ENCODE measurements at places on chromosomes 2 and 18.
A peak's percentile ranks its signal among the peaks of the same experiment; 100 is the strongest.

DNA sequence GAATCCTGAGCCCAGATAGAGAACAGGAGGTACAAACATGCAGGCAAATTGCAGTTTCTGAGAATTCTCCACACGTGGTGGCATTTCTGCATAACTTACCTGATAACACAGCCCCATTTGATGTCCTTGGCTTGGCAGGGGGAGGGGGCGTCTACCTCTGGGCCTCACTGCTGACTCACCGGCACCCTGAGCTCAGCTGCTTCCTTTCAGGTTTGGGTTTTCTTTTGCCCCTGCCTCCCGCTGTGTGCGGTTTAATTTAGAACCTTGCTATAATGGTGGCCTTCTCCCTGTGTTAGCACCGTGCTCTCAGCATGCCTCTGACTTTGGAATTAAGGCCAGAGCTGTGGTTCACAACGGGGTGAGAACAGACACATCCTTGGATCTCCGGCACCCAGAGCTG lies 4.4 kb downstream of the CTIF start:
- DNase-seq = no peak

DNA sequence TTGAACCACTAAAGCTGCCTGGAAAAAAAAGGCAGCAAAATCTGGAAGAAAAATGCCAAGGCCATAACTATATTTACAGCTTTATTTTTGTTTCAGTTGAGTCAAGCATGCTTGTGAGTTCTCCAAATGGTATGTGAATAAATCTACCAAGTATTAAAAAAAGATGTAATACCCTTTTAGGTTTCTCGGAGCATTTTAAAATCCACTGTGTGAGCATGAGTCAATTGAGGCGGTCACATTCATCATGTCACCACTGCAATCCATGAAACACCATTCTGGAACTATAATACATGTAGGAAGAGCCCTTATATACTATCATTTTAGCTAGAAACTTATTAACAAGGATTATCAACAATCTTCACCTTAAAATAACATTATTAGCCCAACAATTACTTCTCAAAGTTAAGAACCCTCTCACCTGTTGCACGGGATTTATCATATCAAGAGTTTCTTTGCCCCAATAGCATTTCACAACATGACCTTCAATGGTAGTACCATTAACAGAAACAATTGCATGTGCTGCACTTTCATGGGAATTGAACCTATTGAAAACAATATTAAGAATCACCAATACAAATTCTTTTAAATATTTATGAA lies 24.2 kb upstream of the C2orf42 start:
- peak; percentile 61 for DNase-seq

GRCh38 chr2:240269380-240269779 lies 128.9 kb upstream of the OTOS start:
- DNase-seq = no peak

GRCh38 chr2:232872826-232873225 lies 2.8 kb downstream of the SNORC start:
- DNase-seq = no peak

GRCh38 chr2:9077691-9078090 lies 74.2 kb upstream of the MBOAT2 start:
- DNase-seq = no peak

GRCh38 chr18:2146754-2147153 lies 424.6 kb downstream of the METTL4 start:
- DNase-seq = no peak

DNA sequence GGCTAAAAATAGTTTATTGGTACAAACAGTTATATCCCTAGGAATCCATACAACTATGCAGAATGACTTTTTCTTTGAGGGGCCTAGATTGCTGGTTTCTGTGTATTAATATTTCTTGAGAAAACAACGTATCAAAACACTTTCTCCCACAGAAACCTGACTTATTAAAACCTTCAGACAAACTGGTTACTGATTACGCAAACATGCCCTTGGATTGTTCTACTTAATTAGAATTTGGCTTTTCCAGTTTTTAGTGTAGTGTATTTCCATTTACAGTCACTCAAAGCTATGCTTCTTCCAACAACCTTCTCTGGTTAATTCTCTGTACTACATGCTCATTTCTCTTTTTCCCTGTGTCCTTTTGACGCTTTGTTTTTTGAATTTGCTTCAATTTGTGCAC lies 20.0 kb downstream of the VAPA start:
- DNase-seq = no peak

DNA sequence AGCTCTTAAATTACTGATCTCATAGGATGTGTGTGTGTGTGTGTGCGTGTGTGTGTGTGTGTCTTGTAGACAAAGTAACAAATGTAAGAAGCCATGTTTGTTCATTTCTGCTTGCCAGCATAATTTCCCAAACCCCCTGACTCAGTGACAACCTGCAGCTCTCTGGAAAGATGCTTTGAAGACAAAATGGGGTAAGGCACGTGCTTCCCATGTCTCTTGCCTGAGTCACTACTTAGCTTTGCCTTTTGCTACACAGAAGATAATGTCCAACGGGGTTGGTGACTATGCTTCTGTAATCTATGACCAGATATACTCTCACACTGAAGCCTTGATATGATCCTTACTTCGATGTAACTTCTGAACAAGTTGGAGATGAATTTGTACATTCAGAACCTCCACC lies 332.0 kb downstream of the SLC4A3 start:
- no peak for DNase-seq

GRCh38 chr2:48207201-48207641 lies 300.9 kb upstream of the FBXO11 start:
- no peak for DNase-seq

DNA sequence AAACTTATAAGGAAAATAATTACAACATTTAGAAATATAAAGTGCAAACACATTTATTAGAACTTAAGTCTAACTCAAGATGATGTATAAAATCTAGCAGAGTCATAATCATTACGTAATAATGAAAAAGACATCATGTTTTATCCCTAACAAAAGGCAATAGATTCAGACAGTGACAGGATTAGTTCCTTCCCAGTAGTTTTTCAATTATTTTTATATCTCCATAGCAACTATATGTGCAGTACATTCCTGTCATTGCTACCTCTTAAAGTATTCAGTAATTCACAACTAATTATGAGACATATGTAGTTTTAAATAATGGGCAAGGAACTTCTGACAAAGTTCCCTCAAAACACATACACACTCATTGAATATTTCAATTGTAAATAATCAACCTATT lies 687.9 kb downstream of the CCDC85A start:
- no peak for DNase-seq

DNA sequence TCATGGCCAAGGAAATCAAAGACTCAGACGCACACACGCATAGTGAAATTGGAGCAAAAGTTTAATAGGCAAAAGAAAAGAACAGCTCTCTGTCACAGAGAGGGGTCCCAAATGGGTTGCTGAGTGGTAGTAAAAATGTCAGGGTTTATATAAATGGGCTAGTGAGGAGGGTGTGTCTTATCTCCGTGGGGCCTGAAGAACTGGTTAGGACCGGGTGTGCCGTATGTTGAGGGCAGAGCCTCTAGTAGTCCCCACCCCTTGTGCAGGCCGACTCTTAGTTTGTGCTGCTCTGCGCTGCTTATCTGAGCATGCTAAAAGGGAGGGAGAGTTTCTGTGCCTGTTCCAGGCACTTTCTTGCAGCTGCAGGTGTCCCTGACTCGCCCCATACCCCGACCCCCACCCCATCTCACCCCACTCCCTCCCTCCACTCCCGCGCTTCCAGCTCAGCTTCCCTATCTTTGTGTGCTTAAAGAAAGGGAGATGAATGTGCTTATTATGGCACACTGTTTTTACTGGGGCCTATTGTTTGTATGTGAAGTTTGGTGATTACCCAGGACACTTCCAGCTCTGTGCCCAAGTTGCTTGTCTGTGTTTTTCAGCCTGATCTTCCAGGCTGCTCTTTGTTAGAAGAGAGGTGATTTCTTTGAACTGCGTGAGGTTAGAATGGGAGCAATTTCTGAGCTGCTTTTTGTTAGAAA lies 167.4 kb downstream of the SPAG16 start:
- DNase-seq = no peak

GRCh38 chr2:132538331-132538855 lies 121.8 kb downstream of the GPR39 start:
- DNase-seq = no peak

GRCh38 chr2:134395779-134396178 lies 141.9 kb downstream of the MGAT5 start:
- no peak for DNase-seq

GRCh38 chr18:1976484-1976883 lies 594.8 kb downstream of the METTL4 start:
- no peak for DNase-seq

- DNase-seq = no peak
These were observed 51.7 kb downstream of the ADI1 start for GRCh38 chr2:3467654-3468053.

DNA sequence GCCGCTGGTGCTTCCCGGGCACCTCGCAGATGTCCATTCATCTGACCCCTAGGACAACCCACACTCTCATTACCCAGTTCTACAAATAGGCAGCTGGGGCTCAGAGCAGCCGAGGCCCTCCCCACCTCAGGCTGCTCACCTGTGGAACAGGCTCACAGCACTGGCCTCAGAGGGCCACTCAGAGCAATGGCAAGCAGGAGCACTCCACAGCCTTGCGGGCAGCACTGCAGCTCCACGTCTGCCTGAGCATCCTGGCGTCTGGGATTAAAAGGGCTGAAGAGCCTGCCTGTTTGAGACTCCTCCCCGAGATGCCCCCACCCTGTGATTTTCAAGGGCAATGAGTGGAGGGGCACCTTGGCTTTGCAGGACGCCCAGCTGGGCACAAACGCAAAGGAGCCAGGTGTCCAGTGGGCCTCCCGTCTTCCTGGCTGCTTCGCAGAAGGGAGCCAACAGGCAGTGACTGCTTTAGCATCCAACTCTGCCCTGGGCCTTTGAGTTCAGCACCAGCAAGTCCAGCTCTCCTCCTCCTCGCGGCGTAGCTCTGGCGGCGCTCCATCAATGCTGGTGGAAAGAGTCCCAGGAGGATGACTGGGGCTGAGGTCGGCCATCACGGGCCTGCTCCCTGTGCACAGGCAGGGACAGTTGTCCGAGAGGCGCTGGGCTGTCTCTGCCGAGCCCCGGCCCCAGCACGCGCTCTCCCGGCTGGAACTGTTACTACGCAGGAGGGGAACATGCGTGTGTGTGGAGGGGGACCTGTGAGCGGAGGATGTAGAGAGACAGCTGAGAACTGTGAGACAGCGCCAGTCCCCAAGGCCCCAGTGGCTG lies 297.2 kb downstream of the NDUFA10 start:
- no peak for DNase-seq

DNA sequence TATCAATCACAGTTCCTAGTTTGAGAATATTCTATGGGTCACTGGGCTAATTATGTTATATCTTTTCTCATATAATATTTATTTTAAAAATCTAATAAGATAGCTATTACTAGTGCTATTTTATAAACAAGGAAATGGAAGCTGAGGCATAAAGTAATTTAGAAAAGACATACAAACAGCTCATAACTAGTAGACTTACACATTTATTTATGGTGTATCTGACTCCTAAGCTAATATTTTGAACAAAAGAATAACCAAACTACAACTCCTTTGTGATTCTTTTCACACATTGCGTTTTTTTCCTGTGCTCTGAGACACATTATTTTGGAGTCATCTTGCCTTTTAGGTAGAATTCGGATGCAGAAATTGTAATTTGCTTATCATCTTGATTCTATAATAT lies 742.0 kb upstream of the LRRTM4 start:
- no peak for DNase-seq

DNA sequence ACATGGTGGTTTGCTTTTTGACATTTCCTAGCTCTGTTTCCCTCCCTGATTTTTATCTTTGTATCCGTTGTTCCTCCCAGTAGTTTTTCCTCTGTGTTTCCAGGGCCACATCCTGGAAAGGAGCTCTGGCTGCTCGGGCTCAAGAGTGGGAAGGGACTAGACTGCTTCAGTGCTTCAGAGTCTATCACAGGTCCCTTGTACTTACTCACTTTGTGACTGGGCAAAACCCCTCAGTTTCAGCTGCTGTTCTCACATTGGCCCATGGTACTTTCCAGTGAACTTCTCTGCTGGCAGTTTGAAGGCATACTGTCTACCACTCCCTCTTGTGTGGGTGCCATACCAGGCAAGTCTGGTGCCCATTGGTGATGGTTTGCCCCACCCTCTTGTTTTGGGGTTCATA lies 7.5 kb upstream of the STAMBP start:
- DNase-seq = no peak

DNA sequence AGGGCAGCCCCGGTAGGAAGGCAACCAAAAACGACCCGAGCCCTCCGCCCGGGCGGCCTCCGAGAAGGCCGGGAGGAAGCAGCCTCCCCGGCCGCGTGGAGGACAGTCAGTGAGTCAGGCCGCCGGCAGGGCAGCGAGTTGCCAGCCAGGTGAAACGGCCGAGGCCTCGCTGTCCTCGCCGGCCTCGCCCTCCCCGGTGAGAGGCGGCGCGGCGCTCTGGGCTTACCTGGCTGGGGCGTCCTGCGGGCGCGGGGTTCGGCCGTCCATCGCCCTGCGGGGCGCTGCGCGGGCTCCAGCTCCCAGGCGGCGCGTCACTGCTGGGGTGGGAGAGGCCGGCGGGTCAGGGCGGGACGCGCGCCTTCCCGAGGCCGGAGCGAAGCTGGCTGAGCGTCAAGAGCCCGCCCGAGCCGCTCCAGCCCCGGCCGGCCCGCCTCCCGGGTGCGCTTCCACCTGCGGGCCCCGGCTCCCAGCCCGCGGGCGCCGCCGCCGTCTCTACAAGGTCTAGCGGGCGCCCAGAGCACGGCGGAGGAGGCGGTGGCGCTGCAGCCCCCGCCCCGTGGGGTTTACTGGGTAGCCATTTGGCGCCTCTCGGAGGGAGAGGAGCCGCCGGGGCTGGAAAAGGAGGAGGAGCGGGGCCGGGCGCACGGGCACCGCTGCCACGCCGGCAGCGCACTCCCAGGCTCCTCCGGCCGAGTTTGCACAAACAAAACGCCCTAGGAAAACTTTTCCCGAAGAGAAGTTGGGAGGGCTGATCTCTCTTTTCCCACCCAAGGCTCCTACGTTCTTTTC lies 499 bp downstream of the COBLL1 start:
- no peak for DNase-seq

GRCh38 chr18:79453816-79454735 lies 58.3 kb downstream of the NFATC1 start:
- DNase-seq = no peak

GRCh38 chr2:84856787-84857186 lies 24.1 kb downstream of the TRABD2A start:
- no peak for DNase-seq

- DNase-seq = no peak
These were observed 68.7 kb downstream of the KCTD1 start for GRCh38 chr18:26479681-26480079.

GRCh38 chr18:80133124-80133523 lies 24.1 kb downstream of the ADNP2 start:
- no peak for DNase-seq

GRCh38 chr2:219300022-219300421 lies 9.2 kb downstream of the PTPRN start:
- no peak for DNase-seq

DNA sequence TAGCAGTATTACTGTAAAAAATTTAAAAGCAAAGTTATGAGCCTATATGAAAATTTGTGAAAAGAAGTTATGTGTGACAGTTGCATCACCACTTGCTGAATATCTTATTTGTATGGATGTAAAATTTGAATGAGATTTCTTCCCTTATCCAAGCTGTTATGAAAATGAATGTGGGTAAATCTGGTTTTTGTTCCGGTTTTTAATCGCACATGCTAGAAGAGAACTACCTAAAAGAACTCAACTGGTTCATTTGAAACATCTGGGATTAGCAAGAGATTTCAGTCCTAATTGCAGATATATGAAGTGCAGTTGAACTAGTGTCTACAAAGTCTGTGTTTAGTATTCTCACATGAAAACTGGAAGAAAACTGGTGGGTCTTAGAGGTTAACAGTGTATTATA lies 467.1 kb upstream of the SPHKAP start:
- no peak for DNase-seq

GRCh38 chr2:22076454-22076853 lies 952.7 kb downstream of the TDRD15 start:
- DNase-seq = no peak

GRCh38 chr2:9800975-9801726 lies 42.1 kb upstream of the TAF1B start:
- DNase-seq = no peak
